ENCODE measurements at places on chromosomes 5 and 9. TPM values are rescaled to one million over a fixed set of nuclear protein-coding genes. Genes with fewer than 3 reads are reported as not detected.

DNA sequence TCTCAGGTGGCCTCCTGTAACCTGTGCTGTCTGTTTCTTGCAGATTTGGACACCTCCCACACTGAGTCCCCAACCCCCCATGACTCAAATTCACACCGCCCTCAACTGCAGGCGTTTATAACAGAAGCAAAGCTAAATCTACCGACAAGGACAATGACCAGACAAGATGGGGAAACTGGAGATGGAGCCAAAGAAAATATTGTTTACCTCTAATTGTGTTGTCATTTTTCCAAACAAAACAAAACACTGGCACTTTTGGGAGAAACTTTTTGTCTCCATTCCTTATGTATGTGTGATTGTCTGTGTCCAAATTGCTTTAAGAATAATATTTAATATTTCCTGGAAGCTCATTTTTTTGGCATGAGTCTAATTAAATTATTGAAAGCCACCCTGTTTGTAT lies 314.8 kb downstream of the ARHGEF28 start:
- no peak for DNase-seq
- no peak overlapping the region for H3K4me3 ChIP-seq
- H3K36me3 ChIP-seq = no peaks in the 10 kb centered on the region
- H3K27me3 ChIP-seq = no peaks in the 10 kb centered on the region
- peaks cover 4% of the 10 kb centered on the region for H3K4me1 ChIP-seq

SV2C gene
- total RNA-seq = 66.7 TPM

GRCh38 chr5:77851176-77852067 lies 75.3 kb upstream of the TBCA start:
- H3K4me1 ChIP-seq = peaks cover 29% of the 10 kb centered on the region
- DNase-seq = no peak
- peak overlapping the region; percentile 57 for H3K4me3 ChIP-seq
- no peaks in the 10 kb centered on the region for H3K36me3 ChIP-seq
- H3K27ac ChIP-seq = peak overlapping the region; percentile 10

SMIM15 gene
- 40.1 TPM for total RNA-seq

All from spinal cord (tissue), 10 donors.